Heart left ventricle (tissue), 16 donors: ENCODE measurements at places on chromosomes 16 and 17. TPM values are rescaled to one million over a fixed set of nuclear protein-coding genes. Genes with fewer than 3 reads are reported as not detected.

The KRT24 gene
- total RNA-seq: not detected

The ABAT gene
- total RNA-seq: 5.3 TPM

The CDK5R1 gene
- total RNA-seq: 1.9 TPM

The MXRA7 gene
- total RNA-seq: 313 TPM

The STH gene
- total RNA-seq: not detected

The NOG gene
- total RNA-seq: 0.14 TPM

The PIMREG gene
- total RNA-seq: 0.35 TPM

The NPIPA7 gene
- 3.8 TPM for total RNA-seq

The CLEC3A gene
- not detected for total RNA-seq

The GRAPL gene
- 2.7 TPM for total RNA-seq

The DLX3 gene
- total RNA-seq: 0.12 TPM
